Spleen (tissue), 13 donors: ENCODE measurements at places on chromosomes 1 and 21. TPM values are rescaled to one million over a fixed set of nuclear protein-coding genes. Genes with fewer than 3 reads are reported as not detected.

The GBP6 gene
- polyA plus RNA-seq: 0.02 TPM

The DIO1 gene
- 0.04 TPM for polyA plus RNA-seq

- no peak for DNase-seq
Observed at GRCh38 chr1:16156848-16157495, 1.1 kb upstream of the EPHA2 start.

GRCh38 chr1:55669293-55669692 lies 454.1 kb upstream of the USP24 start:
- DNase-seq: no peak

GRCh38 chr1:70504176-70504820 lies 93.2 kb downstream of the CTH start:
- DNase-seq: no peak

DNA sequence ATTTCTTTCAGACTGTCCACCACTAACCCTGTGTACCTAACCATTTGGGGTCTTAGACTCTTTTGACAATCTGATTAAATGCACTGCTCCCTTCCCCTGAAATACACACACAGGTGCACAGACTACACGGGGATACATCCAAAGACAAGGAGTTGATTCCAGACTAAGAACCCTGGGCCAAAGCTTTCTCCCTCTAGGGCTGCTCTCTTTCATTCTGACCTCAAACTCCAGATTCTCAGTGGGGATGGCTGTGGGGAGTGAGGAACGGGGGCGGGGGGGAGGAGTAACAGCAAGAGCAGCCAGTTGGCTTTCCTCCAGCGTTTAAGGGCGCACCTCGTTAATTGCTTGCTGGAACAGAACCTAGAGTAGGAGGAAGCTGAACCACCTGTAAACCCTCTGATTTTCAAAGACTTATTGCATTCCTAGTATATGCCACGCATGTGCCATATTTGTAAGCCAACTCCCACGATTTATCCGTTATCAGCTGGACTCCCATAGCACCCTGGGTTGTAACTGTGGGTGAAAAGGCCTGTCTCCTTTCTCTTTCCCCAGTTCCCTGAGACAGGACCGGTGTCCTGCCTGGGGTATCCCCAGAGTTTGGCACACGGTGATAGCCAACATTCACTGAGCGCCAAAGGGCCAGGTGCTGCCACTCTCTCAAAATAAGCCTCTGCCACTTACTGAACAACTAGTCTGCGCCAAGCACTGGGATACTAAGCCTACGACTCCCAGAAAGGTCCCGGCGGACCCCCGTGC lies 920 bp downstream of the MTHFR start:
- DNase-seq: no peak

DNA sequence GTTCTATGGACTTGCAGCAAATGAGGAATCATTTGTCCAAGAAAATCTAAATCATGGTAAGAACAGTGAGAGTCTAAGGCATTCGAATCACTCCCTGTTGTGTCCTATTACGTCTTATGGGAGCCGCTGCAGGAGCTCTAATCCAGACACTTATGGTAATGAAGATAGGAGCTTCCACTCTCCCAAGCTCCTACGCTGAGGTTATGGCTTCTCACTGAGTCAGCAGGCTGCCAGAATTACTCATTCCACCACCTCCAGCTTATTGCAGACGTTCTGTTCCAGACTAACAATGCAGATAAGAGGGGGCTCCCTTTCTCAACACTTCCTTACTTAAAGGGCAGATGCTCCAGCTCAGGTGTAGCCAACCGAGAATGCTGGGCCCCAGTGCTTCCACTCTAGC lies 212.6 kb downstream of the GREM2 start:
- no peak for DNase-seq

- no peak for DNase-seq
Observed at GRCh38 chr1:200694738-200695137, 25.0 kb upstream of the DDX59 start.

The HPDL gene
- polyA plus RNA-seq: 2.3 TPM

GRCh38 chr1:203039609-203040512 lies 13.6 kb downstream of the PPFIA4 start:
- DNase-seq: no peak

The OLFML3 gene
- polyA plus RNA-seq: 6.1 TPM

The LEFTY1 gene
- polyA plus RNA-seq: 0.09 TPM

- DNase-seq: no peak
Observed at GRCh38 chr1:21696931-21697330, 27.8 kb upstream of the RAP1GAP start.

DNA sequence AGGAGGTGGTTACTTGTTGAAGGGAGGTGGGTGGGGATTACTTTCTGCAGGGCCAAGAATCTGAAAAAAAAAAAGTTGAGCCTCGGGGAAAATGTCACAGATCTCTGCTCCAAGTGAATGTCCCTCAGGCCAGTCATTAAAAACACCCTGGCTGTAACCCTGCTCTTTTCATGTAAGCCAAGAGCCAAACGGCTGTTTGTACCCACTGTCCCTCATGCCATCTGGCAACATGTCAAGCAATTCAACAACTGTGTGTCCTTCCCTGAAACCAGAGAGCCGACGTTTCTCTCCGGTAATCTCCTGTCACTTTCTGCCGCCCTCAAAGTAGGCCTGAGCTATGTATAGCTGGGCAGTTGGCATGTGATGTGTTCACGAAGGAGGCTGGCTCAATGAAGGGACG lies 14.7 kb downstream of the CASQ2 start:
- DNase-seq: no peak

The KCNAB2 gene
- 23.9 TPM for polyA plus RNA-seq

DNA sequence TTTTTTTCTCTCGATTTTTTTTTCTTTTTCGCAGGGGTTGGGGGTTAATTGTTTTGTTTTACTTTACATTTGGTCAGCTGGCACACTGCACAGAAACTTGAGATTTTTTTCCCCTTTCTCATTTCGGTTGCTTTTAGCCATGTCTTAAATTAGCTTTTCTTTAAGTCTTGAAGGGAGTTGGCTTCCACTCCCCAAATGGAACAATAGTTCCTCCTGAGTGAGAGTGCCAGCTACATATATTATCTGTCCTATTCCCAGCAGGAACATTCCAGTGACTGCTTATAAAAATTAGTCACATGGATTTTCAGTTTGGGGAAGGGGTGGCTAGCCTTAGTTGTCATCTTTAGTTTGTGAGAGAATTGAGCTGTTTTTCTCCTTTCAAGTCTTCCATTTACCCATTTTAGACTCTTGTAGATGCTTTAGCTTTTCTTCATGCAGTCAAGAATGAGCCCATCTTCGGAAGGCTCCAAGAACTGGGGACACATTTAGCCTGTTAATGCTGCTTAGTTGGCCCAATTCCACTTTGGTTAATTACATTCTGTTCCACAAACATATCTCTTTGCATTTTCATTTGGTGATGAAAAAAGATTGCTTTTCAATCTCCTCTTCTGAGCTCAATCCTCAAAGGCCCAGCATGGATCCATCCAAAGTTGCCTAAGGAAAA lies 510.1 kb upstream of the CXADR start:
- DNase-seq: no peak

DNA sequence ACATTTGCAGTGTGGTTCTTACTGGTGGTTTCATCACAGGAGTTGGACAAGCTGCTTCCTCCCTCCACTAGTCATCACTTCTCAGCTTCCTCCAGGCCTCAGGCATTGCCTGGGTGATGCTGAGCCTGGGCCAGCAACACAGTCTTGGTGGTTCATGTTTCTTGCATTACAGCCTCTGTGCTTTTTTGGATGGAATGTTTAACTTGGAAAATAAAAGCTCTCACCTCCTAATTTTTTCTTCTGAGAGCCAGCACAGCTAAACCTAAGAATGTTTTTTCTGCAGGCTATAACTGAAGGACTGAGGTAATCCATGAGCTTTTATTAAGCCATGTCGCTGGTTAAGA lies 66.1 kb upstream of the RHOU start:
- no peak for DNase-seq

DNA sequence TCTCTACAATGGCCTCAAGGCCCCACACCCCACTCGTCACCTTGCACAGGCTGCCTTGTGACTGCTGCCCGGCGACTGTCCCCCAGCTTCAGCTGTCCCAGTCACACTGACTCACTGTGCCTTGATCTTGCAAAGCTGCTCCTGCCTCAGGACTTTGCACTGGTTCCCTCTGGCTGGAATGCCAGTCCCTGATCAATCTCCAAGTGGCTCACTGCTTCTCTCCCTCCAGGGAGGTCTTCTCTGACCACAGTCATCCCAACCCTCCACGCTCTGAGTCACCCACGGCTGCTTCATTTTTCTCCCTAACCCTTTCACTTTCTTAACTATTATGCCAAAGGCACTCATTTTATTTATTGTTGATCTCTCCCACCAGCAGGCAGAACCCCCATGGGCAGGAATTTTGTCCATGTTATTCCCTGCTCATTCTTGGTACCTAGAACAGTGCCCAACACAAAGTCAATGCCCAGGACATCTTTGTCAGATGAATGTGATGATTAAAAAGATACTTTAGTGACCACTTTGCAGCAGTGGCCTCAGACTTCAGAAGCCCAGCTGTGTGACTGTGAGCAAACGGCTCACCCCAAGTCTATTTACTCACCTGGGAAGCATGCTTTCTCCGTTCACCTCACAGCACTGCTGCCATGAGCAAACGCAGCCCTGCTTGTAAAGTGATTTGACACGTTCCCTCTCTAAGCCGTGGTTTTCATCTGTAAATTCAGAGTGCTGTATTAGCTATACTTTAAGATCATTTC lies 53.4 kb downstream of the ZBTB18 start:
- no peak for DNase-seq

DNA sequence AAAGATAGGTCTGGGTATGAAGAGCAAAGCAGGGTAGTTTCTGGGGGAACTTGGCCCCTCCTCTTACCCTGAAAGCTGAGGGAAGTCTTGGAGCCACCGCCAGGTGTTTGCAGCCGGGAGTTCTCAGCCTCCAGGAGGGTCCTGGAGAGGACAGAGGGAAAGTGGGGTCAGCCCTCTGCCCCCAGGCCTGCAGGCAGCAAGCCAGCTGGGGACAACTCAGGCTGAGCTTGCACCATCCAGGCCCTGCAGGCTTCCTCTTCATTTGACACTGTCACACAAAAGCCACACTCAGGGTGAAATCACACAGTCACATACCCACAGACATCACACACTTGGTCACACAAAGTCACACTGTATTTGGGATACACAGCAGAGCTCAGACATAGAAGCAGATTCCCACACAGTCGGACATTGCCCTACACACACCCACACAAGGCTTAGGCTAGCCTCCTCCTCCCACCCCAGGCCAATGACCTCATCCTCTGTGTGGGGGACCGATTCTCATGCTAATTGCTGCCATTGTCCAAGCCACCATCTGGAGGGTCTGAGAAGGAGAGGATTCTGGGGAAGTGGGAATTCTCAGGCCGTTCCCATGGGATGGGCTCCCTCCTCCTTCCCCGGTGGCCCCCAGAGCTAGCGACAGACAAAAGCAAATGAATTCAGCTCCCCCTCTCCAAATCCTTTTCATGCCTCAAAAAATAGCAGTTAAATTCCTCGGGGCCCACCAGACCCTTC lies 3.7 kb downstream of the NES start:
- no peak for DNase-seq

The SPRR4 gene
- not detected for polyA plus RNA-seq

The CTTNBP2NL gene
- polyA plus RNA-seq: 1.9 TPM

The HCRTR1 gene
- not detected for polyA plus RNA-seq

The KIAA0040 gene
- polyA plus RNA-seq: 19.1 TPM

DNA sequence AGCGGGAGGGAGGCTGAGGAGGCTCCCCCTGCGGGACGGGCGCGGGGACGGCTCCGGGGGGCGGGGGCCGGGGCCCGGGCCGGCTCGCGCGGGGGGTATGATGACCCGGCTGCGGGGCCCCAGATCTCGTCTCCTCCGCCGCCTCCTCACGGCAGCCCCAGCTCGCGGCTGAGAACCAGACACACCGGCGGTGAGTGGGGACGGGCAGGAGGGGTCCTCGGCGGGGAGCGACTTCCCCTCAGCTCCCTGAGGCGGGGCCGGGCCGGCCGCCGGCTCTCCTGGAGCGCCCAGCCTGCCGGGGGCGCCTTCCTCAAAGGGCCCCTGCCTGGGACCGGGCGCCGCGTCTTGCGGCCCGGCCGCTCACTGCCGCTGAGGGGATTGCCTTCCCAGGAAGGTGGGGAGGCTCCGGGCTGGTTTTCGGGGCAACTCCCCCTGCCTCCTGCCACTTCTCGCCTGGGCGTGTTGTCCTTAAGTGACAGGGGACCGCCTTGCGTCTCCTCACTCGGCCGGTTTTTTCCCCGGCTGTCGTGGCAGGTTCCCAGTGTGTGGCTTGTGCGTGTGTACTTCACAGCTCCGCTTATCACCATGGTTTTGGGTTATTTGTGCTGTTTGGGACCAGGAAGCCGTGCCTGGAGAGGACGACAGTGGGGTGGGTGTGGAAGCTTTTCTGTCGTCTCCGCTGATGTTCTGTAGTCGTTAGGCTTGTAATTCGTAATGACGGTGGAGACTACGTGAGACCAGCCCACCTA lies 800 bp downstream of the HIPK1 start:
- DNase-seq: peak; percentile 94

- no peak for DNase-seq
Observed at GRCh38 chr21:16330908-16331268, 601.1 kb downstream of the USP25 start.

The ADGRL2 gene
- 7.1 TPM for polyA plus RNA-seq

GRCh38 chr1:14429577-14429976 lies 168.9 kb upstream of the KAZN start:
- no peak for DNase-seq

GRCh38 chr1:150017206-150017750 lies 6.8 kb upstream of the OTUD7B start:
- DNase-seq: no peak

DNA sequence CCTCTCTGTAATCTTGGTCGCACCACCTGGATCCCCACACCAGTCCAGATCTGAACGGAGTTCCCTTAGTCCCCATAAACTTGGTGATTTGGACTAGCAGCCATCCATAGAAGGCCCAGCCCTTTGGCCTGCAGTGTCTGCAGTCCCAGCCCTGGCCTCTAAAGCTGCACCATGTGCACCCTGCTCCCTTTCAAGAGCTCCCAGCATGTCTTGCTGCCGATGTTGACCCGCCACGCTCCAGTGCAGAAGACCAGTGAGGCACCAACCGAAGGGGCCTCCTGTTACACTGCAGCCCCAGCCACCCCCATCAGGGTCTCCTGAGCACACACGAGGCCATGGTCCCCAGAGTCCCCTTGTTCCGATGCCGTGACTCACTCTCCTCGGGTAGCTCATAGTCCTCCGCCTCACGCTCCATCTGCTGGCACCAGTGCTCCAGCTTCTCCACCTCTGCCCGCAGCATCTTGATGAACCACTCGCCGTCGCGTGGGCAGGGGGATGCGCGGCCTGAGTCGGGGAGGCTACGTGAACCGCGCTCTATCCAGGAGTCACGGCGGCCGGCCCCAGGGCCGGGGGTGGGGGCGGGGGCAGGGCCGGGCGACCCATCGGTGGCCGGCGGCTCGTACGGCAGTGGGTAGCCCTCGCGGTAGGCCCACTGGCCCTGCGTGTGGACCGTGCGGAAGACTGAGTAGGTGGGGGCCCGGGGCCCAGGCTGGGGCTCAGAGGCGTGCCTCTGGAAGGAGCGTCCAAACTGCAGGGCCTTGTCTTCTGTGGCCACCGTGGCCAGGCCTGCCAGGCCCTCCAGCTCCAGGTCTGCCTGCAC lies 8.9 kb upstream of the SMIM12 start:
- no peak for DNase-seq

The COX20 gene
- polyA plus RNA-seq: 45.4 TPM

GRCh38 chr1:59007820-59008598 lies 224.2 kb upstream of the JUN start:
- no peak for DNase-seq
